Aorta (tissue), 5 donors: ENCODE measurements at places on chromosomes 13 and 19. TPM values are rescaled to one million over a fixed set of nuclear protein-coding genes. Genes with fewer than 3 reads are reported as not detected.

GRCh38 chr13:76129305-76130000 is 493.3 kb downstream of the LMO7 start:
- H3K27me3 ChIP-seq: no peaks in the 10 kb centered on the region
- no peak for DNase-seq
- no peaks in the 10 kb centered on the region for H3K4me1 ChIP-seq
- no peak overlapping the region for H3K4me3 ChIP-seq
- no peaks in the 10 kb centered on the region for H3K36me3 ChIP-seq

DNA sequence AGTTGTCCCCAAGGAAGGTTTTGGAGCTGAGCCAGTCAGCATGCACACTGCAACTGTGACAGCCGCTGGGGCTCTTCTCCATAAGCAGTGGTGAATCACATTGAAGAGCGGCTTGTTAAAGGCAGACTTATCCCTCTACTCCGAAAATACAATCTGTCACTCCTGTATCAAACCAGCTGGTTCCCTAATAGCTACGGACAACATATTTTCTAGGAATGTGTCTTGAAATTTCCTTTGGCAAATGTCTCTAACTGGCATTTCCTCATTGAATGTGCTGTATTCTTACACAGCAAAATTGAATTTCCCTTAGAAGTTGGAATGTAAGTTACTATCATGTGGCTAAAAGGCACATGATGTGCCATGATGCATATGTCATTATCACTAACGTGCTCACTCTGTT is 104.0 kb upstream of the GPR12 start:
- H3K4me1 ChIP-seq: no peaks in the 10 kb centered on the region
- H3K27ac ChIP-seq: no peak overlapping the region
- no peak overlapping the region for H3K4me3 ChIP-seq

DNA sequence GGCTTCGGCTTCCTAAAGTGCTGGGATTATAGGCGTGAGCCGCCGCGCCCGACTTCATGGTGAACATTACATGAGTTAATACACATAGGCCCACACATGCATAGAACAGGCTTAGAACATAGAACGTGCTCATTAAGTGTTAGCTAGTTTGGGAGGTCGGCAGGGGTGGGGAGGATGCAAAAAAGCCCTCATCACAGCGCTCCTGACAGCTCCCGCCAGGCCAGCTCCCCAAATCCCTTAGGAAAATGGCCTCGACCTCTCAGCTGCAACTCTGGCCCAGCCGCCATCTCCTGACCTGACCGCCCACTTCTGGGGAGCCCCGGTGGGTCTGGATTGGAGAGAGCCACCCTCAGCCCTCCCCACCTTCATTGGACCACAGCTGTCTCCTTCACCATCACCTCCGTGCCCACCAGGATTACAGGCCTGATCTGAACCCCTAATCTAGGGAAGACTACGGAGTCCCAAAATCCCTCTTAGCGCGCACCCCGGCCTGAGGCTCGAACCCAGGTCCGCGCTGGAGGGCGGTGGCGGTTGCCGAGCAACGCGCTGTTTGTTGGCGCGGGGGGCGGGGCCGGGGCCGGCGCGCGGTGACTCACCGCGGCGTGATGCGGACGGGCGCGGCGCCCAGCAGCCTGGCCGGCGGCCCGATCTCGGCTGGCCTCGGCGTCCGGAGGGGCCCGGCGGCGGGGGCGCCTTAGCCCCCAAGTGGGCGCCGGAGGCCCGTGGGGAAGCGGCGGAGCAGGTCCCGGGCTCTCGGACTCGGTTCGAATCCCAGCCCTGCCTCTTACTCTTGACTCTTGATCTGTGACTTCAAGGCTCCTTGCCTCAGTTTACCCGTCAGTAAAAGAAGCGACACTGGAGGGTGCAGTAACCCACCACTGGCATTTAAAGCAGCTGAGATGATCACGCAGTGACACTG is 26.7 kb upstream of the NANOS3 start:
- no peaks in the 10 kb centered on the region for H3K27me3 ChIP-seq
- H3K4me3 ChIP-seq: no peak overlapping the region
- peak overlapping the region; percentile 97 for H3K27ac ChIP-seq

DNA sequence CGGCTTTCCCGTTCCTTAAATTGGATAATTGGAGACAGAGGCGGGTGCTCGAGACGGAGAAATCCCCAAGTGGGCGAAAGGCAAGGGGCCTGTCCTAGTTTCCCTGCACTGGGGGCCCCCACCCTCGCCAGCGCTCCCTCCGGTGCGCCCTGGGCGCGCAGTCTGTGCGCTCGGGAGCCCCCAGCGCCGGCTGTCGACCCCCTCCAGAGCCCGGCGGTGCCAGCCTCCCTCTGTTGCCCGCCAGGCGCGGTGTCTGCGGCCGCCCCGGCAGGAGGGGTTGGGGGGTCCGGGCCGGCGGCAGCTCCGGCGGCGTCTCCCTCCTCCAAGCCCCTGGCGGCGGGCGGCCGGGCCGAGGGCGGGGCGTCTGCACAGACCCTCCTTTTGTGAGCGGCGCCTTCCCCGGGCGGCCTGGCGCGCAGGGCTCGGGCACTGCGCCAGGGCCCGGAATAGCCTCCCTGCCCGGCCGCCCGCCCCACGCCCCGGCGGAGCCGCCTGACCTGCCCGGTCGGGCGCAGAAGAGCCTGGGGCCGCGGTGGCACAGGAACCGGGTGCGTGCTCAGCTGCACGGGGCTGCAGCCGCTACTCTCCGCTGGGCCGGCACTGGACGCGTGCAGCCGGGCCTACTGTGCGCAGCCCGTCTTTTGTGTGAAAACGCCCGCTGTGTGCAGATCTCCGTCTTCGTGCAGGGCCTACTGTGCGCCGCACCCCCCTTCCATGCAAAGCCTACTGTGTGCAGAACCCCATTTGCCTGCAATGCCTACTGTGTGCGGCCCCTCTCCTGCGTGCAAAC is 13.2 kb downstream of the GADD45B start:
- H3K27ac ChIP-seq: no peak overlapping the region
- no peaks in the 10 kb centered on the region for H3K36me3 ChIP-seq
- peak overlapping the region; percentile 46 for H3K4me3 ChIP-seq

DNA sequence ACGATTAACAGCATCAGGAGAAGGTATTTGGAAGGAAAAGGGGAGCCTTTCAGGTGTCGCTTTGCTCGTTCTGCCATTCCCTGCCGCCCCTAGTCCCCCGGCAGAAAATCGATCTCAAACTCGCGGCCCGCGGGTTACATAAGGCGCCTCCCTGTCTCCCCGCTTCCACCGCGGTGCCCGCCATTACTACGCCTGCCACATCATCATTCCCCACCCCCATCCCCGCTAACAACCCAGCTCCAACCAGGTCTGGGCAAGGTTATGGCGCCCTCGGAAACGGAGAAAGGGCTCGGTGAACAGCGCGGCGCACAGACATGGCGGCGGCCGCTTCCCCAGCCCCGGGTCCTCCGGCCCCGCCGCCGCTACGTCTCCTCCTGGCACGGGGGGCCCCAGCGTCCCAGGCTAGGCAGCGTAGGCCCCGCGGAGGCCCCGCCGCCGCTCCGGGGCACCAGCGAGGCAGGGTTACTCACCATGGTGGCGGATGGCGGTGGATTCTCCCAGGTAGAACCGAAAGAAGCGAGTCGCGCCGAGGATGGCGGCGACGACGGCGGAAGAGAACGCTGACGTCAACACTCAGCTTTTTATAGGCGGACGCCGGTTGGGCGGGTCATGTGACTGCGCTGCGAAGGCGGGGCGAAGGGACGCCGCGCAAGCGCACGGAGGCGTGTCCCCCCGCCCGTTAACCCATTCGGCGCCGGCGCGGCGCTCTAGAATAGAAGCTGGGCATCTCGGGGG is at the start of gene EEF2:
TSS of gene EEF2 (minus strand) at position 556 of the 735 bp plus-strand sequence. CDS start at position 473, 83 bp downstream.
- H3K4me1 ChIP-seq: peaks cover 5% of the 10 kb centered on the region
- DNase-seq: peak; percentile 96
- peak within 1 kb of the TSS; percentile 45 for H3K27ac ChIP-seq
- H3K36me3 ChIP-seq: peaks cover 20% of the 10 kb centered on the region
- peak within 1 kb of the TSS; percentile 68 for H3K4me3 ChIP-seq
- H3K27me3 ChIP-seq: no peaks in the 10 kb centered on the region

The SARS2 gene
- 9.5 TPM for polyA plus RNA-seq

The CGB1 gene
- not detected for polyA plus RNA-seq

The LGALS4 gene
- polyA plus RNA-seq: 9.1 TPM

The KCTD4 gene
- polyA plus RNA-seq: 0.26 TPM

The TRAPPC6A gene
- polyA plus RNA-seq: 17.0 TPM
